PC-3 (cell line): ENCODE measurements at places on chromosomes 4 and X.

- DNase-seq, result no peak
Observed at GRCh38 chr4:13887010-13887409, 259.5 kb upstream of the BOD1L1 start.

GRCh38 chrX:71321731-71322130, 20.2 kb downstream of the ITGB1BP2 start:
- DNase-seq, result no peak

DNA sequence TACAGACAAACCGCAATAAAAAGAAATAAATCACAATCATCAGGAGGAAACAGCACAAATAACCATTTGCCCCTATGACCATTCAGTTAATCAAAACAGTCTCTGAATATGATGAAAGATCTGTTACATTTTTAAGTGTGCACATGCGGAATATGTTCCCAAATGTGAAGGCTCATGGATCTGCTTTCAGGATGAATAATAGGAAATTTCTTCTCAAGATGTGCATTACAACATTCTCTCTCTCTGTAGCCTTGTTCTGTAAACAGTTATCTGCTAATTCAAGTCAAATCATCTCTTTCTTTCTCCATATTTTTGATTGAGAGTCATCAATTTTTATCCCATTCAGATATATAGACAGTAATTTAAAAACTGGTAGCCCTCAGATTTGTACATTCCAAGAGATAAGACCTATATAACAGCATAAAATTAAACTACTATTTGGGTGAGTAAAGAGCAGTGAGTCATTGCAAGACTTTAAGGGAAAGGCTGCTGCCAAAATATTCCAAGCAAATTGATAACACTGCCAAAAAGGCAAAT, 433.9 kb upstream of the ATOH1 start:
- peak; percentile 30 for DNase-seq

DNA sequence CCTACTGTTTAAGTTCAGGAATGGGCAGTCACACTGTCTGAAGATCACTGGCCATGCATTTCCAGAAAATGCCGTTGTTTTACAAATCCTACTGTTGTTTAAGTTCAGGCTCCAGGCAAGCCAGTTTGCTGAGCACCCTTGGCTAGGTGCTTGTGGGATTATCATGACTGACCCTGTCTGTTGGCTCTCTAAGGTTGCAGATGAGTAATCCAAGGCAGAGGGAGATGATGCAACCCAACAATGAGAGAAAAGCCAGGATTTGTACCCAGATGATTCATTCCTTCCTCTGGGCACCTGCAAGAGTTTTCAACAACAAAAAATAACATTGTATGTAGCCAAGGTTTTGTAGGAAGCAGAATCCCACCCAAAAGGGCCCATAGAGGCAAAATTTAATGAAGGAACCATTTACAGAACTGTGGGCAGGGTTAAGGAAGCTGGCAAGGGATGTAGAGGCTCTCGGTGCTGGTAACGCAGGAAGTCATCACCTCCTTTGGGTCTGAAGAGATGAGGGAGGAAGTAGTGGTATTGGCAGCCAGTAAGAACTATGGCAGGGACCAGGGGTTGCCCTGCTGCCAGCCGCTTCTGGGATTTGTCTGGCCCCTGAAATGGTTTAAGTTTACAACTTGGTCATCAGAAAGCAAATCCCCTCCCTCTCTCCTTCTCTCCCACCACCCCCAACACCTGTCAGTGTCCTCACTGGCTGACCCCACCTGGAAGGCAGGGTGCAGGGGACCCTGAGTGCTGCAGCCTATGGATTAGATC, 54.8 kb downstream of the MSX1 start:
- DNase-seq, result peak; percentile 8

GRCh38 chr4:105659190-105659589, 49.3 kb downstream of the INTS12 start:
- DNase-seq, result no peak

DNA sequence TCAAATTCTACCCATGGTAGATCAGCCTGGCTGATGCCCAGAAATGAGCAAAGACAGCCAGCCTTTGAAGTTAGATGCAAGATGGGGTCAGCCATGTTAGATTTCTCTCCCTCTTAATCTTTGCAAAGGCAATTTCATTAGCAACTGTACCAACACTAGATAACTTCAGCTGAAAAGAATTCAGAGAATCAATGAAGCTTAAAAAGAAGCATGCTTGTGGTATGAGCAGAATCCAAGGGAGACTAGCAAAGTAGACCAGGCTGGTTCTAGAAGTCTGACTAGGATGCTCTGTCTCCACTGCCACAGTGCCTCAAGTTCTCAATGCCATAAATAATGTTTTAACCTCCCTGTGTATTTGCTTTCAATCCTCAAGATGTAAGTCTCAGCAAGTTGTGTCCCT, 247.3 kb downstream of the SLC7A11 start:
- DNase-seq, result no peak

GRCh38 chr4:133062851-133063250, 86.2 kb upstream of the PCDH10 start:
- DNase-seq, result no peak

GRCh38 chrX:13661735-13662288, 8.9 kb downstream of the TCEANC start:
- no peak for DNase-seq

DNA sequence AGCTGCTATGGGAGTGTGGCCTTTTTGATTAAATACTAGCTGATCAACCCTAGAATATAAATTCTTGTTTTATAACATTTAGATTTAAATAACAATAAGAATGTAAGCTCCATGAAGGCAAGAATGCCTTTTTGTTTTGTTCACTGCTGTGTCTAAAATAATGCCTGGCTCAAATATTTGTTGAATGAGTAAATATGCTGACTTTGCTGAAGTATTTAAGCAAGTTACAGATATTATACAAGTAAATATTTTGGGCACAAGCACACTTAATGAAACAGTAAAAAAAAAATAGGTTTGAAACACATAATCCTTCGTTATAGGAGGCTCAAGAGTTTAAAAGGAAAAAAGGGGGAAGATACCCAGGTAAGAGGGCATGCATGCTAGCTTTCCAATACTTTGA, 24.1 kb downstream of the FABP2 start:
- no peak for DNase-seq
